Activated CD4-positive, CD25-positive, alpha-beta regulatory T cell treated with anti-CD3 and anti-CD28 coated beads, Interleukin-2, amount 50 U/mL, for 16 hours (primary cell): ENCODE measurements at places on chromosomes 16 and 17.

GRCh38 chr16:21339941-21340340 lies 61.9 kb upstream of the CRYM start:
- DNase-seq: no peak

DNA sequence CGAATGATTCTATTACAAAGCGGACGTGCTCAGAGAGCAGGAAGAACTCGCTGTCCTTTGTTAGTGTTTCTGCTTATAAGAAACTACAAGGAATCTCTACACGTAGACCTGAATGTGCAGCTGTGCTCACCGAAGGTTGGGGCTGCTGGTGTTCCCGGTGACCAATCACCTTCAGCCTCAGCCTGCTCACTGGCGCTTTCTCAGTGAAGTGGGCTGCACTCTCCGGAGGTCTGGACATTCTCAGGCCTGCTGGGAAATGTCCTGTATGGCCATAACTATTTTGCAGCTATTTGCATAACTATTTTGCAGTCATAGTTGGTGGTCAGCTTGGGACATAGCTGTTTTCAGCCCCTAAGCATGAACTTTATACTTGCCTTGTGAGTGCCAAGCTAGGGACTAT lies 9.7 kb upstream of the CIAO3 start:
- DNase-seq: no peak

DNA sequence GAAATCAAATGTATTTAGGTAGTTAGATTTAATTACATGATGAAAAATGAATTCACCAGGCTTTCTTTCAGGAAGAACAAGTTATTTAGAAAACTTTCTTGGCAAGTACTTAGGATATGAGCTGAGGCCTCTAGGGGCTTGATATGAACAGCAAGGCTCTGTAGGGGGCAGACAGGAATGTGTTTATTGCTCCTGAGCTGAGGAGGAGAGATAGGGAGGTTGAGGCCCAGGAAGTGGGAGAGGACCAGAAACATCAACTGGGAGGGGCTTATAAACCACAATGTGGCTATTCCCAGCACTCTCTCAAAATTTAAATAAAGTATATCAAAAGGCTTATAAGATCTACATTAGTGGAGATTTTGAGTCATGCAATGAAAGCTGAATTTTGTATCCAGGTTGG lies 154.0 kb upstream of the MAF start:
- no peak for DNase-seq

DNA sequence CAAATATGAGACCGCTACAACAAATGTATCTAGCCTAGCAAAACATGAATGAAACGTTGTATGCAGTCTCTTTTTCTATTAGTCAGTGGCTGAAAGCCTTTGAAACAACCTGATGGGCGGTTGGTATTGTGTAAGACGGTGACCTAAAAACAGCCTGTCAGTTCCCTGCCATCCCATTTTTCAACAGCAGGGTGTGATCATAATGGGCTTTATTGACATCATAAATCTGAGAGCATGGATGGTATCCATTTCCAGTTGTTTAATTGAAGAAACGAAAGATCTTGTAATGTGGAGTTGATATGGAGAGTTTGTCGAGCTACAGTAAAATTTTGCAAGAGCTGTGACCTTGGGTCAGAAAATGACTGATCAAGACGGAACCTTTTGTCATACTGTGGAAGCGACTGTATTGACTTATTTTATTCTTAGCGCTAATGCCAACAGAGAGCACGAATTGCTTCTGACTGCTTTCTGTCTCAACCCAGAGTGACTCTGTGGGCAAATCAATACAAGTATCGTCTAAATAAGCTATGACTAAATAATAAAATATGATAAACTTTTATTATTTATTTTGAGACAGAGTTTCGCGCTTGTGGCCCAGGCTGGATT lies 12.3 kb upstream of the MEIOB start:
- DNase-seq: no peak

- no peak for DNase-seq
Measured at GRCh38 chr16:86534779-86535615, 20.0 kb downstream of the MTHFSD start.

GRCh38 chr16:70692130-70692872 lies 6.4 kb upstream of the MTSS2 start:
- DNase-seq: no peak

GRCh38 chr16:85170066-85170491 lies 57.8 kb upstream of the CIBAR2 start:
- DNase-seq: no peak

DNA sequence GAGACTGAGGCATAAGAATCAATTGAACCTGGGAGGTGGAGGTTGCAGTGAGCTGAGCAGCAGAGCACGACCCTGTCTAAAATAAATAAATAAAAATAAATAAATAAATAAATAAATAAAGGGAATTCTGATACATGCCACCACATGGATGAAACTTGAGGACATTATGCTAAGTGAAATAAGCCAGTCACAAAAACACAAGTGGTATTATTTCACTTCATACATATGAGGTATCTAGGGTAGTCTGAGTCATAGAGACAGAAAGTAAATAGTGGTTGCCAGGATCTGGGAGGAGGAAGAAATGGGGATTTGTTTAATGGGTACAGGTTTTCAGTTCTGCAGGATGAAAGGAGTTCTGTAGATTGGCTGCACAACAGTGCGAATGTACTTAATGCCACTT lies 16.3 kb downstream of the PIPOX start:
- DNase-seq: no peak

GRCh38 chr16:12330946-12331345 lies 354.4 kb downstream of the SNX29 start:
- no peak for DNase-seq

DNA sequence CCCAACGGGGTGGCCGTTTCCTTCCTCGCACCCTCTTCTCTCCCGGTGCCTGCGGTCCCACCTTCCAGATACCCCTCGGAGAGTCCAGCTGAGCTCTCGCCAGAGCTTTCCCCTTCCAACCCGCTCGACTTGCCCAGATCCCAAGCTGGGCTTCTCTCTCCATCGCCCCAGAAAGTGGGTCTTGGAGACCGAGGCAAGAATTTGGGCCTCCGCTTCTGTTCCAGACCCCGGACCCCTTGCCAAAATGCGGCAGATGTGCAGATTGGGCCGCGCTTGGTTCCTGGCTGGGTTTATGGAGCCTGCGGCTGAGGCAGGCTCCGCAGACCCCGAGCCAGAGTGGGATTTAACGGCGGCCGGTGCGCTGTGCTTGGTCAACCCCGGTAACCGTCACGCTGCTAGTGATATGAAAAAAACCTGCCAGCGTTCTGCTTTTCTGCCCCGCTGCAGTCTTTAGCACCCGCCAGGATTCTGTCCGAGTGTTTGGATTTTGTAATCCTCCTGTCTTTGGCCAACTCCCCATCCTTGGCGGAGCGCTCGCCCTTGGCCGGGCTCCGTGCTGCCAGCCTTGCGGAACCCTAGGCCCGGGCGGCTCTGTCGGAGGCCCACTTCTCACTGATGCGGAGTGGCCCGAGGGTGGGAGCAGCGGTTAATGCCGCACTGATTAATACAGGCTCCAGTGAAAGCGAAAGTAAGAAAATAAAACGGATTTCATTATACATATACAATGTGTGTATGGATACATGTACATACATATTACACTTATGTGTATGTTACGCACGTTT lies 754 bp upstream of the SLFN11 start:
- DNase-seq: no peak

DNA sequence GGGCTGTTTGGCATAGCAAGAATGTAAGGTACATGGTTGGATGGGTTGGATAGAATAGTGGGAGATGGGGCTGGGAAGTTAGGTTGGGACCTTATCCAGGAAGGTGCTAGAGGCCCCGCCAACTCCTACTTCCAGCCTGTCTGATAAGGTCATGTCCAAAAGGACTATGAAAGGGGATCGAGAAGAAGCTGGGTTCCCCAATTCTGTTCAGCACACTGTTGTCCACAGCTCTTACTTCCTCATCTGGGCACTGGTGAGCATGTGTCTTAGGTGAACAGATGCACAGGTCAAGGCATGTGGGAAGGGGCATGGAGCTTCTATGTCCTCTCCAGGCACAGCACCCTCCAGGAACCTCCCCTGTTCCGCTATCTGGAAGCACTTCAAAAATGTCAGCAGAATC lies 5.6 kb upstream of the ULK2 start:
- no peak for DNase-seq

- DNase-seq: no peak
Measured at GRCh38 chr17:43970366-43970765, 16.6 kb upstream of the PYY start.

DNA sequence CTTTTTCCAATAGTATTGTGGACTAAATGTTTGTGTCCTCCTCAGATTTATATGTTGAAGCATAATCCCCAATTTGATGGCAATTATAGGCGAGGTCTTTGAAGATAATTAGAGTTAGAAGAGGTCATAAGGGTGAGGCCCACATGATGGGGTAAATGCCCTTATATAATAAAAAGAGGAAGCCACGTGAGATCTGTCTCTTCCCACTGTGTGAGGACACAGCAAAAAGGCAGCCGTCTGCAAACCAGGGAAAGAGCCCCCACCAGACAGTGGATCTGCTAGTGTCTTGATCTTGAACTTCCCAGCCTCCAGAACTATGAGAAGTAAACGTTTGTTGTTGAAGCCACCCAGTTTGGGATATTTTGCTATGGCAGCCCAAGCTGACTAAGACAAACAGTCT lies 76.0 kb downstream of the LYRM1 start:
- DNase-seq: no peak

DNA sequence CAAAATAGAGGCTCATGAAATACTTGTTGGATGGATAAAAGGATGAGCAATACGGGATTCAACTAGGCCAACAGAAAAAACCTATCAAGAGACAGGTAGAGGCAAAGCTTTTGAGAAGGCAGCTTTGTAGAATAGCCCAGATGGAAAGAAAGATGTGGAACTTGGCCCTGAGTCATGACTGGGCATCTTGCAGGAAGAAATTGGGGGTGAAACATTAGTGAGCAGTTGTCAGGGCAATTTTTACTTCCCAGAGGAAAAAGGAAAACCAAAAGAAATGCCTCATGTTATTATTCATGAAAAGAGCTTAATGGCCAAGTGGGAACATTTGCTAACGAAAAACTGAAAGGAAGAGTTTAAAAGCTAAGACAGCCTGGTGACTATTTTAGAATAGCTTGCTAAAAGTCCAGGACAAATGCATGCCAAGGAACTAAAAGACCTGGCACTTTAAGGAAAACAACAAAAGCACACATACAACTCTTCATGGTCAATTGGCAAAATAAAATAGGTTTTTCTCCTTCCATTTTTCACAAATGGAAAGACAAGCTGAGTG lies 180.1 kb downstream of the HS3ST3A1 start:
- DNase-seq: no peak
